ENCODE measurements at places on chromosomes 11 and 22.
A peak's percentile ranks its signal among the peaks of the same experiment; 100 is the strongest.

DNA sequence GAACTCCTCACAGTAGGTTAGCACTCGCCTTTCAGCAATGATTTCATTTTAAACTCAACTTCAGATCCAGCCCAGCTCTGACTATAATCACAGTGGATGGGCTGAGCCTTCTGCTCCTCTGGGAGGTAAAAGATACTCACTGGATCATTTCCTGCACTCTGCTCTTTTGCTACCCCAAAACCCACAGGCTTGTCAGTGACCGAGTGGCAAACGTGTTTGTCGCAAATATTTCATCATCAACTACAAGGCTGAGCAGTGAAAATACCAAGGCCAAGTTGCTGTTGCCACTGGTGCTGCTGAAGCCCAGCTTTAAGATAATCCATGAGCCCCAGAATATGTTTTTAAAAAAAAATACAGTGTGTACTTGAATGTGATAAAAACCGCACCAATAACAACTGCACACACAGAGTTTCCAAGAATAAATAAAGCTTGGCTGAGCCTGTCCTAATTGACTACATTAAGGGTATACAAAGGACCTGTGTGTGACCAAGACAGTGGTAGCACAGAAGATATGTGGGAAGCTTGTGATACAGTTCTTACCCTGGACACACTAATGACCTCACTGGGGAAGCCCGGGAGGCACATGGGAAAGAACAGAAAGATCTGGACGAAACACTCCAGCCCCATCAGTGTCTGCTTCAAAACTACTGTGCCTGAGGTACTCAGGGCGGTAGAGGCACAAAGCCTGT, 41.3 kb downstream of the ABTB2 start:
- peak; percentile 15 for DNase-seq

DNA sequence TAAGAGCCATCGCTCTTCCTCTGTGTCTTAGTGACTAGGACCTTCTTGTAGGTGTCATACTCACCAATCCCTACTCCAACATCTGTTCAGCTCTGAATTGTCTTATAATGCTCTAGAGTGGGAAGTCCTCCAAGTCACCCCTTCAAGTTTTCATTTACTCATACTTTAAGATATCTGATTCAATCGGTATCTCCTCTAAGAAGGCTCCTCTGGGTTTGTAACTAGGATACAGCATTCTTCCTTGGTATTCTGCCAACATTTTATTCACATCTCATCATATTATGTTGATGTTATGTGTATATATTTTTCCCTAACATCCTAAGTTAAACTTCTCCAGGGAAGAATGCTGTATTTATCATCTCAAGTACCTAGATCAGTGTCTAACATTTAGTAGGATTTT, 662.1 kb downstream of the NTM start:
- peak; percentile 72 for DNase-seq

GRCh38 chr11:61637277-61637676, 42.9 kb upstream of the DAGLA start:
- no peak for DNase-seq

- DNase-seq = no peak
These were observed 74.1 kb upstream of the SHANK2 start for GRCh38 chr11:71326328-71326940.

DNA sequence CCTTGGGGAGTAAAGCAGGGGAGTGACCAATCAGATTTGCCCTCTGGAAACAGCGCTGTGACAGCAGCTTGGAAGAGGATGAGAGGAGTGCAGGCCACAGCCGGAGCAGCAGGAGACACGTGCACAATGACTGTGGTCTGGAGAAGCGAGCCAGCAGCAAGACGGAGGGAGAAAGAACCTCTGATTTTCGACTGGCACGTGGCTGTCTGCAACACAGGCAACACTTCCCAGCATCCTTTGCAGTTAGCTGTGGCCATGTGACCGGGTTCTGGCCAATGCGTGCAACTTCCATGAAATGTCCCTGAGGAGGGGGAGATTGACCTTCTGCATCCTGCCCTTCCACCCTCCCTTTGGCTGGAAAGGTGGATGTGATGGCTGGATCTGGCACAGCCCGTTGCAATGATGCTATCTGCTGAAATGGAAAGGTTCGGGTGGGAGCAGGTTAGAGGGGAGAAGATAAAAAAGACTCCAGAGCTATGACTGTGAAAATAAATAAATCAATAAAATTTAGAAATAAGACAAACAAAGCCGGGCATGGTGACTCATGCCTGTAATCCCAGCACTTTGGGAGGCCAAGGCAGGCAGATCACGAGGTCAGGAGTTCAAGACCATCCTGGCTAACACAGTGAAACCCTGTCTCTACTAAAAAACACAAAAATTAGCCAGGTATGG, 15.6 kb downstream of the PLA2G6 start:
- DNase-seq = no peak

GRCh38 chr11:135015966-135016365, 603.9 kb upstream of the B3GAT1 start:
- DNase-seq = no peak

- DNase-seq = no peak
These were observed 579 bp upstream of the RASD2 start for GRCh38 chr22:35539910-35540594.

DNA sequence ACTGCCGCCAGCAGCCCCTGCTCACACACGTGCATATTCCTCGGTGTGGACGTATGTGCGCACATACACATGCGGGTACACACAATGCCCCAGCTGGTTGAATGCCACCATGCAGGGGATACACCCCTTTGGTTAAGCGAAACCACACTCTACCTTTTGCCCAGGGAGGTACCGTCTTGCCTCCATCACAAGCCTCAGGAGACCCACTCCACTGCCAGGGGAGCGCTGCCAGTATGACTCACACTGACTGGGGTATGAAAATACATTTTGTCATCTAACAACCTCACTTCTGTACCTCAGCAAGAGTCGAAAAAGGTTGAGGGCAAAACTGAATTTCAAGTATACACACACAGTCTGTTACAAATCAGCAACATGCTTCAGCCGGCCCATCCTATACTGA, 39.4 kb downstream of the TMEM45B start:
- DNase-seq = no peak

GRCh38 chr11:68946416-68947090, 34.2 kb downstream of the MRGPRD start:
- peak; percentile 89 for DNase-seq

DNA sequence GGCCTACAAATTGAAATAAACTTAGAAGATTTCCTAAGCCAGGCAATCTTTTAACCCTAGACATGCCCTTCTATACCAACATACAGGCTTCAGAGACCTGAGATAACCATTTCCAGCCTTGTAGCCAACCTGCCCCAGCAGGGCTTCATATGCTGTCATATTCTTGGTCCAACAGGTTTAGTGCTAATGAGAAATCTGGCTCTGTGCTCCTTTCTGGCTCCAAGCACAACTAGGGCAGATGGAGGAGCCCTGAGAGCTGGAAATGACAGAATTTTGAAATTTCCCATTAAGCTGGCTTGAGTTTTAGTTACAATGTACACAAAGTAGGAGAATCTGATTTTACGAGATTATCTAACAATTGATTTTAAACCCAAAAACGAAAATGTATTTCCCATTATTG, 323.0 kb upstream of the CCDC90B start:
- no peak for DNase-seq

GRCh38 chr11:66136752-66137123, 66.7 kb downstream of the PACS1 start:
- DNase-seq = peak; percentile 68

DNA sequence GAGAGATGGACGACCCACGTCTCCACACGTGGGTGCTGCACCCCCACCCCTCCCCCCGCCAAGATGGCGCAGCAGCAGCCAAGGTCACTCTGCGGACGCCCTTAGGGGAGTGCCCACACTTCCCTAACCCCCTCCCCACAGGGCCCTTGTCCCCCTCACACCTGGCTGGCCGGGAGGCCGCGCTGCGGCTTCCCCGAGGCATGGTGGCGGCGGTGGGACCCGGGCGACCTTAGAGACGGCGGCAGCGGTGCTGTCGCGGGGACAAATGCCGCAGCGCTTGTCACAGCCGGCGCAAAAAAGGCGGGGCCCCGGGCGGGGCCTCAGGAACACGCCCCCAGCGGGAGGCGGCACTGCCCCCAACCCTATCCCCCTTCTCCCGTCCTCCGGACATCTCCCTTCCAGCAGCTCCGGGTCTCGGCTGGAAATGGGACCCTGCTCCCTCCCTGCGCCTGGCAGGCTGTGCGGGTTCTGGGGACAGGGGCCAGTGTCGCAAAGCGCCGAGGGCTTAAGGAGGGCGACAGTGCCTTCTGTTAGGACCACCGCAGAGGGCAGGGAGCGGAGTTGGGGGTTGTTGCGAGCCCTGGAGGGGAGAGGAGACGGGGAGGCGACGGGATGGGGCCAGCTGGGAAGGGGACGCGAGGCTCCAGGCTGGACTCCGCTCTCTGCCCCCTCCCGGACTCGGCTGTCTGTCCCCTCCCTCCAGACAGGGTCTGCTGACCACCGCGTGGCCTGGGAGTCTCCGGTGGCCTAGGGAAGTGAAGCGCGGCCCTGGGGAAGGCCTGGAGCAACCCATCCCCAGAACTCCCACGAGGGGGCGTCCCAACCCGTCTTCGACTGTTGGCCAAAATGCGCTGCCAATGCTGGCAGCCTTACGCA, at the start of gene CHCHD10:
CHCHD10 (minus strand) TSS at position 300 of the 876 bp plus-strand sequence; CDS start at position 202, 98 bp downstream.
- DNase-seq = peak; percentile 52

- DNase-seq = no peak
These were observed 15.7 kb downstream of the TMEM121B start for GRCh38 chr22:17105143-17106129.

GRCh38 chr22:26416670-26417276, 12.3 kb upstream of the ASPHD2 start:
- DNase-seq = peak; percentile 63

GRCh38 chr22:41256254-41257253, 15.8 kb upstream of the CHADL start:
- peak; percentile 82 for DNase-seq

DNA sequence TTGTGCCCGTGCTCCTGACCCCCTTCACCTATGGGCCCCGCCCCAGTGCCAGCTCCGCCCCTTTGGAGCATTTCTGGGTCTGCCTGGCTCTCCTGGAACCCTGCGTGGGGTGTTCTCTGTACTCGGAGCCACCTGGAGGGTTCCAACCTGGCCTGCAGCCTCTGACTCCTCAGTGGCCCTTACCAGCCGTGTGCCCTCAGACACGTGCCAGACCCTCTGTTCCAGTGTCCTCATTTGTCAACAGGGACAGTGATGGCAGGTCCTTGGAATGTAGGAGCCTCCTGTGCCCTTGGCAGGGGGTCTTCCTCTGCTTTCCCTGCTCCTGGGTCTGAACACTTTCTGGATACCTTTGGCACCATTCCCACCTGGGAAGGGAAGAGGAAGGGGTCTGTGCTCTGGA, 96.4 kb downstream of the CACNA1I start:
- DNase-seq = no peak

DNA sequence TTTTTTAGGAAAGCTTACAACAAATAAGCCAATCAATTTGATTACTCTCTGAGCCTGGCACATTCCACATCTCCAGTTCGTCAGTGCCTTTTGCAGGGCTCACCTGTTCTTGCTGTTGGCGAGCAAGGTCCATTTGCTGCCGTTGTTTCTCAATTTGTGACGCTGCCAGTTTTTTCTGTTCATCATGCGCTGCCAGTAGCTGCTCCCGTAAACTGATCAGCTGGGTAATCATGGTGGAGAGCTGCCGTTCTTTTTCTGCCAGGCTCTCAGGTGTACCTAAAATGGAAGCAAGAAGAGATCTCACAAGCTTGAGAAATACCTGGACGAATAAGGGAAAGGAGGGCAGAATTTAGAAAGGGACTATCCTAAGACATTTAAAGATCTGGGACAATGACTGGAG, 169.7 kb downstream of the SOX6 start:
- no peak for DNase-seq

- DNase-seq = no peak
These were observed 179.7 kb downstream of the TBC1D22A start for GRCh38 chr22:46941968-46942798.

DNA sequence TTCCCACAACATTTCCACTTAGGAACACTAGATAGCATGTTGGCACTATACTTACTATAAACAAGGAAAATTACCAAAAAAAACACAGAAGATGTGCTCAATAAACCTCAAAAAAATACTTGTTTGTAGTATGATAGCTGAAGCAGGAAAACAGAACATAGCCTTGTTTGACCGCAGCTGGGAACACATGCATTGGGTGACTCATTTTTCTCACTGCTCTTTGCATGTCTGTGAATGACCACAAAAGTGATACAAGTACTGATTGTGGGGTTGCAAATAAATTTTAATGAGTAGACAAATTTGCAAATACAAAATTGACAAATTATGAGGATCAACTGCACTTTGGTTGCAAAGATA, 22.8 kb upstream of the GUCY1A2 start:
- peak; percentile 92 for DNase-seq
